ENCODE measurements at places on chromosomes 12 and 14. TPM values are rescaled to one million over a fixed set of nuclear protein-coding genes. Genes with fewer than 3 reads are reported as not detected.
A peak's percentile ranks its signal among the peaks of the same experiment; 100 is the strongest.

DNA sequence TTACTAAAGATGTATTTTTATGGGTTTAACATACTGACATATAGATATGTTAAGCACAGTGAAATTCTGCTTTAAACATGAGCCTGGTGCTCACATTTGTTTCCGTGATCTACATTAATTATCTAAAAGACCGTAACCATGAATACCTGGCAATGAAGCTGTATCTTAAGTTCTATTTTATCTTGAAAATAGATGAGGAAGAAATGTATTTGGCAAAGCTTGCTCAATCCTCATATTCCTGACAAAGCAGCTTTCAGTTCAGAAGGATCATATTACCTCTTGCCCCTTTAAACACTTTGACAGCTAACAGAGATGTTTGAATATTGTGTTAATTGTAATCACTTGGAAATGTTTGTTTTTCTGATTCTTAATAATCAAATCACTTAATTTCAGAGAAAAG, 9.8 kb downstream of the EPYC start:
- no peak for DNase-seq

DNA sequence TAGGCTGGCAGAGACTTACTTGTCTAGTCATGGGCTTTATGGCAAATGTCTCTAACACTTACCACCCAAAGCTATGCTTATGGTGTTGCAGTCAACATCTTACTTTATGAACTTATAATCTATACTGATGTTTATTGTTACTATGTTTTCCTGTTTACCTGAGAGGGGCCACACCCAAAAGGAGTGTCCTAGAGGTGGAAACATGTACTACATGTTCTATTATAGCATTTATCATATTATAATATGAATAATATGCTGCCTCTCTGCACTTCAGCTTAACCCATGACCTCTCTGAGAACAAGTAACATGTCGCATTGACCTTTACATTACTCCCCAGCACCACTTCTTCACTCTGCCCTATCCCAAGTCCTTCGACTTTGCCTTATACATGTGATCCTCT, 501.8 kb downstream of the ETNK1 start:
- no peak for DNase-seq

GRCh38 chr12:17680220-17680619, 409.8 kb downstream of the RERGL start:
- DNase-seq, result no peak

DNA sequence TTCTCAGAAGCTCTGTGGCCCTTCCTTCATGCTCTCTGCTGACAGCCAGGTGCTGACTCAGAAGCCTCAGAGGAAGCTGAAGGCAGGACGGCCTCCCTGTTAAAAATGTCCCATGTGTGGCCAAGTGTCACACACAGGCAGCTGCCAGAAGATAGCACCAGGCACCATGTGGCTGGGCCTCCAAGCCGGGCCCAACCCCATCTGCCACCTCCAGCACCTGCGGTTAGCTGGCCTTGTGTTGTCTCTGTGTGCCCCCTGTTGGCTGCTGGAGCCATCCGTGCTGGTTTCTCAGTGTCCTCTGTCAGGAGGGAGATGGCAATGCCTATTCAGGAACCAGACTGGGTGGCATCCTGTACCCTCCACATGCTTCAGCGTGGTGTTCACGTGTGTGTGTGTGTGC, 63.2 kb downstream of the TSPAN11 start:
- DNase-seq, result no peak

GRCh38 chr14:99990268-99991170, 74.7 kb upstream of the EVL start:
- DNase-seq, result no peak

DNA sequence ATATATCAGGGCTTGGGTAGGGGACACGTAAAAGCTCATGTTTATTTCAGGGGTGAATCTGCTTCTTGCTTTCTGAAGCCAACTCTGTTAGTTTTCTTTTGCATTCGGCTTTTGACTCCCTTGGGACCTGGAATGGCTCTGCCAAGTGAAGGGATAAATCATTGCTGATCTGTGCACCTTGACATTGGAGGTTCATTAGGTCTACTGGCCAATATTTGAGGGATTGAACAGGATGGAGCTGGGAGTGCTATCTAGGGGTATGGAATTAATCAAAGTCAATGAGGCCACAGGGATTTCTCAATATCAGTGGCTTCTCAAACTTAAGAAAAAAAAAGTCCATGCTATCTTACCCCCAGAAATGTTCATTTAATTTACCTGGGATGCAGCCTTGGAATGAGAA, 203.5 kb upstream of the RMST start:
- DNase-seq, result no peak

Gene PLEKHG3
- 0.64 TPM for total RNA-seq

GRCh38 chr12:62401631-62402030, 65.0 kb upstream of the MON2 start:
- DNase-seq, result no peak

DNA sequence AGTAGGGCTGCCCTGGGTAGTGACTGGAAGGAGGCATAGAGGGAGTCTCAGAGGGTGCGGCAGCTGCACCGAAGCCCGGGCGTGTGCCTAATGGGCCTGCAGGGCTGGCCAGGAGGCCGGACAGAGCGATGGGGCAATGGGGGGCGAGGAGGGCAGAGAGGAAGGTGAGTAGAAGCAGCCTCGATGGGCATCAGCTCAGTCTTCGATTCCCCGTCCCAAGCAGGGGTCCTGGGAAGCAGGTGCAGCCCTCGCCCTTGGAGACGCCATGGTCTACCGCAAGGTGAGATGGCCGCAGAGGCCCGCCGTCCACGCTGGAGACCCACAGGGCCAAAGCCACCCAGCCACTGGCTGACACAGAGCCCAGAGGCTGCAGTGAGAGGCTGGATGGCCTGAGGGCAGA, 70.8 kb downstream of the GALNT9 start:
- no peak for DNase-seq

GRCh38 chr12:95624589-95624988, 73.3 kb upstream of the USP44 start:
- no peak for DNase-seq

DNA sequence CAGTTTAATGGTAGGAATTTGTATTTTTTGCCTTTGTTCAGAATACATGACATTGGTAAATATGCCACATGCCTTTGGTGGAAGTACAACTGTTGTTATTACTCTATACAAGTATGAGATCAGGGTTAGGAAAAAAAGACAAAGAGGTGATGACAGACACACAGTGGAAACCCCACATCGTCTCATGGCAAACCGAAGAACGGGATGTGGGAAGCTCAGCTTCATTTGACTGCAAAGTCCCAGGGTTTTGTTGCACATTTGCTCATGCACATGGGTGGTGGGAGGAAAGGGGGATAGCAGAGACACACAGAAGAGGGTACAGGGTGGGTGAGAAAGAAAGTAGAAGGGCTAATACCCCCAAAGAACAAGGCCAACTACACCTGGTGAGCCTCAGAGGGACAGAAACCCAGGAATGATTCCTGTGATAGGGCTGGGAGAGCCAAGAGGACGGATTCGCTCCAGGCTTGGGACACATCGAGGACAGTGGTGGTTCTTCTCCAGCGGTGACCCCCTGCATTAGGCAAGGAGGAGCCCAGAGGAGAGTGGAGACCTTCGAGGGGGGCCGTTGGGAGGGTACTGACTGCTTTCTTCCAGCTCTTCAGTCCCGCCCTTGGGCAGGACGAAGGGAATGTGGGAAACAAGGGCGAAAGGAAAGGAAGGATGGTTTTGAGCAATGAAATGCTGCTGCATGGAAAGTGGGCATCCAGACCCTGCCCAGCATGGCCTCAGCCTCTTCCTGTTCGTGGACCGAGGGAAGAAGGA, 8.1 kb downstream of the VAMP1 start:
- no peak for DNase-seq

DNA sequence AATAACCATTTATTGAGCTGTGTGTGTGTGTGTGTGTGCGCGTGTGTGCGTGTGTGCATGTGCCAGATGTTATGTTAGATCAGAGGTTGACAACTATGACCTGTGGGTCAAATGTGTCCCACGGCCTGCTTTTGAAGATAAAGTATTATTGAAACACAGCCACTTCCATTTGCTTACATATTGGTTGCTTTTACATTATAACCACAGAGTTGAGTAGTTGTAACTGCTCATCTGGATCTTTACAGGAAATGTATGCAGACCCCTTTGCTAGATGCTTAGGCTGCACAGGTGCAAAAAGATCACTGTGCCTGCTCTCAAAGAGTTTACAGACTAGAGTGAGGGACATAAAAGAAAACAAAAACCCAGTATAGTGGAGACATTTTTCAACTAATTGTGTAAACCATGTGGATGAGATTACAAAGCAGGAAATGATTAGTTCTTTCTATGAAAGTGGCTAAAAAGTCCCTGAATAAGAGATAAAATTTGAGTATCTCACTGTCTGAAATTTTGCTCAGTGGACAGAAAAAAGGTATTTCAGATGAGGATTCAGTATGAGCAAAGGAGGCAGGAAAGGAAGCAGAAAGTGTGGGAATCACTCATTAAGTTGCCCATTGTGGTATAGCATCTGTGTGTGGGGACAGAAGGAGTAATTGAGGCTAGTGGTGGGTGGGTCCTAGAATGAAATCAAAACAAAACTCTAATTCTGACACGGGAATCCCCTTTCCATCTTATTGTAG, 188.4 kb downstream of the PAH start:
- peak; percentile 77 for DNase-seq

DNA sequence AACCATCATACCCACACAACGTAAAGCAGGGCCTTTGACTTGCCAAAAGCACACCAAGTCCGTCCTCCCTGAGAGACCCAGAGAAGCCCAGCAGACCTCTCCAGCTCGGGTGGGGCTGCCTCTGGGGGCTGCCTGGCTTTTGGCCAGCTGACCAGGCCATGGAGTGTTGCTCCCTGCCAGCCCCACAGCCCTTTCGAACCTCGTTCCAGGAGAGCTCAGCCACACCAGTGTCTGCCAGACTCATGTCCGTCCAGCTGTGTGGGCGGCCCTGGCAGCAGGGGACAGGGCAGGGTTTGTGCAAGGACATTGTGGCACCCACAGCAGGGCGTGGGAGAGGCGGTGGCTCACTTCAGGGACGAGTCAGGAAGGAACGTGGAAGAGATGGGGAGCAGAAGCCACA, 22.6 kb upstream of the IRF2BPL start:
- DNase-seq, result no peak

Measured in GM12878 (cell line).